ENCODE measurements at places on chromosomes 12 and 14.
A peak's percentile ranks its signal among the peaks of the same experiment; 100 is the strongest.

- H3K4me3 ChIP-seq: no peak overlapping the region
- no peak overlapping the region for H3K27ac ChIP-seq
- peaks cover 14% of the 10 kb centered on the region for H3K36me3 ChIP-seq
- H3K27me3 ChIP-seq: no peaks in the 10 kb centered on the region
- no peak for DNase-seq
- peaks cover 5% of the 10 kb centered on the region for H3K4me1 ChIP-seq
These were observed 14.1 kb downstream of the EIF2B2 start for GRCh38 chr14:75016815-75017214.

DNA sequence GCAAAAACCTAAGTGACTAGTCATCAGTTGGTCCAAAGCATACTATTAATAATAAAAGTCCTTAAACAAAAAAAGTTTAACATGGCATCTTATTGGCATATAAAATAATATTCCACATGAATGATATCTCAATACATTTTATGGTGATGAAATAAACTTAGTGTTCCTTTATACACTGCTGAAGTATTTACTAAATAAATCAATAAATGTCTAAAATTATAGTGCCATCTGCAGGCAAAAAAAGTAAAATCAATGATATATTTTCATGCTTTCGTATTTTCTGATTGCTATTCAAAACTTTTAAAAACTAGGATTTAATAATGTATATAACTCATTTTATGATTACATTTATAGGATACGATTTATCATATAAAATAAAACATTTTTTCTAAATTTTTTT, 30.5 kb downstream of the PUS7L start:
- no peaks in the 10 kb centered on the region for H3K4me1 ChIP-seq
- H3K4me3 ChIP-seq: no peak overlapping the region
- H3K27ac ChIP-seq: no peak overlapping the region
- peaks cover 7% of the 10 kb centered on the region for H3K36me3 ChIP-seq

DNA sequence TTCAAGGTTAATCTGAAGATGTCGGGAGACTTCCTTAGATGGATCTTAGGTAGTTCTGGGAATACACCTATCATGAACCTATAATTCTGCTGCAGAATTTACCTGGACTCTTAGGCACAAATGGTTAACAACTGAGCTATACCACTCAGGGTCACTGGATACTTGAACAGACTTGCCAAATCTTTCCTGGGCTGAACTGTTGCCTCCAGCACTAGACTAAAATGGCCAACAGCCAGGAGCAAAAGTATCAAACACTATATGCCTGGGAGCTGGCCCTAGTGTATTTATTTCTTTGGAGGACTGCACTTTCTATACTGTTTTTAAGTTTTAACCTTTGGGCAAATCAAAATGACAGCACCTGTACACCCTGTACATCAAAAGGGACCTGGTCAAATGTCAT, 252.8 kb downstream of the TMEM117 start:
- no peaks in the 10 kb centered on the region for H3K27me3 ChIP-seq
- H3K4me3 ChIP-seq: no peak overlapping the region
- DNase-seq: no peak

DNA sequence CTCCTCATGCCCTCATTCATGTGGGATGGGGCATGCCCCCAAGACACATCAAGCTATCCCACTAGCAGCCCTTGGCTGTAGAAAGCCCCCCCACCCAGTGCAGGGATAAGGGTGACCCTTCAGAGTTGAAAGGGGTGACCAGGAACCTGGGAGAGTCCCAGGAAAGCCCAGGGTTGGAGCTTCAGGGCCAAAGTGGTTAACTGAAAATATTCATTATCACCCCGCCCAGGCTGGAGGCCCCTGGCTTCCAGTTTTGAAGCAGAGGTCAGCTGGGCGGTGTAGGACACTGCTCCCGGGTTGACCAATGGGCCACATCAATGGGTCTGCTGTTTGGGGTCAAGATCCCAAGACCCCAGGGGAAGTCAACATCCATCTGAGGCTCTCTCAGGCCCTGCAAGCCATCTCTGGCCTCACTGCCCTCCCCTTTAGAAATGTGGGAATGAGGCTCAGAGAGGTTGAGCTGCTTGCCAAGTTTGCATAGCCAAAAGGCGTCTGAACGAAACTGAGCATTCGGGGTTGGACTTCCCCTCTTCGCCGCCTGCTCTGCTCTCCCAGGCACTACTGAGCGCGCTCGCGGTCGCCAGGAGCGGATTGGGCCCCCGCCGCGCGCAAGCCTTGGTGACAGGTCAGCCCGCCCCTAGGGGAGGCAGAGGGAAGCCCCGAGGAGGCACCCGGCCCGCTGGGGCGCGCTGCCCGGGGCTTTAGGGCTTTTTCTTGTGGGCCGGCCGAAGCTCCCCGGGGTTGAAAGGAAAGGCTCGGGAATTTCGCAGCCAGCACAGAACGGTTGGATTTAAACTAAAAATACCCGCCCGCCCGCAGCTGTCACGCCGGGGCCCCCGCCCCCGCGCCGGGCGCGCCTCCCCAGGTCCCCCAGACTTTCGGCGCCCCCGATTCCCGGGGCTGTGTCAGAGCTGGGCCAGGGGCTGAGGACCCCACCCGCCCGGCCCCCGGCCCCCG, 576 bp downstream of the SYNE3 start:
- no peak overlapping the region for H3K27ac ChIP-seq
- peak; percentile 49 for DNase-seq
- no peaks in the 10 kb centered on the region for H3K27me3 ChIP-seq

DNA sequence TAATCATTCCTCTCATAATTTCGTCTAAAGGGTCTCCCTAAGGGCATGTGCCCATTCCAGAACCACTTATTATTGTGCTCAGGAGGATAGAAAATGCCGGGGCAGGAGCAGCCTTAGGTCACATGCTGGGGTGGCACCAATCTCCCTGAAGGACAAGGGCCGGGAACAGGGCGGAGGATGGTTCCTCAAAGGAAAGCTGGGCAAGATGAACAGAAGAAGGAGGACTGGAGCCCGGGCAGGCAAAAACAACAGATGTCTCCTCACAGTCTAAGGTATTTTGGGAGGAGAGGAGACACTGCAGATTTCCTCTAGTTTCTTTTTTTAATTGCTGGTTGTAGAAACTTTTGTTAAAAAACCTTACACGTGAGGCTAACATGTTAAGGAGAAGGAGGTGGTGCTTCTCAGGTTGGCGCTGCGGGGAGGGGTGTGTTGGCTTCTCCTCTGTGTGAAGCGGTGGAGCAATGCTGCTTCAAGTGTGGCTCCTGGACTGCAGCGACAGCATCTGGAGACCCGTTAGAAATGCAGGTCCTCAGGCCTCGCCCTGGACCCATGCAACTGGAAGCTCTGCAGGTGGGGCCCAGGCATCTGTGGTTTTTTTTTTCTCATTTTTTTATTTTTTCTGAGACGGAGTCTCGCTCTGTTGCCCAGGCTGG, 164.8 kb downstream of the AACS start:
- H3K27ac ChIP-seq: no peak overlapping the region
- H3K36me3 ChIP-seq: no peaks in the 10 kb centered on the region
- H3K4me1 ChIP-seq: no peaks in the 10 kb centered on the region
- no peak for DNase-seq
- no peaks in the 10 kb centered on the region for H3K27me3 ChIP-seq
- H3K4me3 ChIP-seq: no peak overlapping the region

- H3K4me1 ChIP-seq: peaks cover 32% of the 10 kb centered on the region
- DNase-seq: peak; percentile 82
- H3K27me3 ChIP-seq: no peaks in the 10 kb centered on the region
- peak within 1 kb of the TSS; percentile 90 for H3K4me3 ChIP-seq
These were observed at the start of gene VPS37B for GRCh38 chr12:122895704-122896636. Gene VPS37B (minus strand): TSS chr12:122896124. CDS start chr12:122896062, 62 bp downstream.

DNA sequence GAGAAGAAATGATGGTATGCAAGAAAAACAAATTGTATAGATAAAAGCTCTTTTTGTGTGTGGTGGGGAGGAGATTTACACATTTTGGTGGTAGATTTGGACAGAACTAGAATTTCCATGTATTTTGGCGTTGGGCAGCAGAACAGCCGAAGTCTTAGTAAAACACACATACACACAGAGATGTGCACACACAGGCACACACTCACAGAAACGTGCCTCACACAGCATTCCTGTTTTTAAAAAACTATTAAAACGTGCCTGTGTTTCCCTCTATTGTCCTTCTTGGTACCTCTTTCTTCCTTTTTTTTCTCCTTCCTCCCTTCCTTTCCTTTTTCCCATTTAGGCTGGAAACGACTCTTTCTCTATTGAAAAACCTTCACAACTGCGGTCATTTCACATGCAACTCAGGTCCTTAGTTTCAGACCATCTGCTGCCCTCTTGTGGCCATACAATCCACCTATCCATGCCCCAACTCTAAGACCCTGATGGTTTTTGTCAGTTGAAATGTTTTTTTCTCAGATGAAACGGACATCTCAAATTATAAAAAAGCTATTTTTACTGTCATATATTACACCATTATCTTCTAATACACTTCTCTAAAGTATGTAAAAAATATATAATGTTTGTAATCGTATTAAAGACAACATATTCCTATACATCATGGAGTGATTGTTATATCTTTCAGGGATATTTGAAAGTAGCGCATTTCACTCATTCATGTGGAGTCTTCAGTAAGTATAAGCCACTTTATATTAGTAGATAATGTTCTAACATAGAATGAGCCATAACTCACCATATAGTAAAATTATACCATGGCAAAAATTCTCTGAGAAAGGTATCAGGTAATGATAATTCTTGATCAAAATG, 386.7 kb upstream of the NOVA1 start:
- H3K4me3 ChIP-seq: no peak overlapping the region
- H3K36me3 ChIP-seq: no peaks in the 10 kb centered on the region
- peak; percentile 57 for DNase-seq
- no peaks in the 10 kb centered on the region for H3K4me1 ChIP-seq
- H3K27me3 ChIP-seq: no peaks in the 10 kb centered on the region

- H3K27me3 ChIP-seq: no peaks in the 10 kb centered on the region
- no peaks in the 10 kb centered on the region for H3K36me3 ChIP-seq
- H3K27ac ChIP-seq: no peak overlapping the region
- peaks cover 3% of the 10 kb centered on the region for H3K4me1 ChIP-seq
- no peak overlapping the region for H3K4me3 ChIP-seq
- DNase-seq: no peak
These were observed 56.2 kb upstream of the RESF1 start for GRCh38 chr12:31903025-31903424.

- DNase-seq: peak; percentile 40
- H3K27me3 ChIP-seq: peaks cover 9% of the 10 kb centered on the region
These were observed at the start of gene B3GNT4 for GRCh38 chr12:122203301-122204166. Gene B3GNT4 (plus strand): TSS chr12:122203709. CDS start chr12:122204619, 910 bp downstream.

- no peak for DNase-seq
- H3K4me3 ChIP-seq: no peak overlapping the region
- no peaks in the 10 kb centered on the region for H3K36me3 ChIP-seq
- H3K4me1 ChIP-seq: no peaks in the 10 kb centered on the region
These were observed 111.9 kb downstream of the CCDC60 start for GRCh38 chr12:119446459-119446858.

DNA sequence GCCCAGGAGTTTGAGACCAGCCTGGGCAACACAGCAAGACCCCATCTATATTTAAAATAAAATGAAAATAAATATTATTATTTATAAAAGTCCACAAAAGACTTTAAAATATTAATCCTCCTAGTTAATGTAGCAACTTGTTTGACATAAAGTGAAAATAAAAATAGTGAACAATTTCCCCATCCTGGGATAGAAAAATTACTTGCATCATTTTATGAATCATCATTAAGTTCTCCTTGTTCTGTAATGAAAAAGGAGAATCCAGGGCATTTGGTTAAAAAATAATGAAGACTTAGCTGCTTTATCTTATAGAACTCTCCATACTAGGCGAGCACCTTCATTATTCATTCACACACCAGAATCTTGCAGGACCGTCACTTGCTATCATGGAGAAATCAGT, 66.1 kb downstream of the ELK3 start:
- no peak overlapping the region for H3K4me3 ChIP-seq
- H3K27ac ChIP-seq: no peak overlapping the region
- H3K27me3 ChIP-seq: no peaks in the 10 kb centered on the region
- H3K4me1 ChIP-seq: peaks cover 76% of the 10 kb centered on the region

DNA sequence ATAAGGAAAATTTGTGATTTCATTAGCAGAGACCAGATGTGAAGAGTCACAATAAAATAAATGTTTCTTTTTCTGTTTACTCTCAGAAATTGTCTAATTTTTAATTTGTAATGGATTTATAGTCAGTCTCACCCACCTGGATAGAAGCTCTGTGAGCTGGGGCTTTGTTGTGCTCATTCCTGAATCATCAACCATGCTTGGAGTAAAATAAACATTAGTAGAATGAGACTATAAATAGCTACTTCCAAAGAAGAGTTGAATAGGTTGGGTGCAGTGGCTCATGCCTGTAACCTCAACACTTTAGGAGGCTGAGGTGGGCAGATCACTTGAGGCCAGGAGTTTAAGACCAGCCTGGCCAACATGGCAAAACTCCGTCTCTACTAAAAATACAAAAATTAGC, 185.3 kb upstream of the FBXO33 start:
- no peaks in the 10 kb centered on the region for H3K4me1 ChIP-seq
- no peak for DNase-seq
- no peak overlapping the region for H3K27ac ChIP-seq
- H3K36me3 ChIP-seq: no peaks in the 10 kb centered on the region

DNA sequence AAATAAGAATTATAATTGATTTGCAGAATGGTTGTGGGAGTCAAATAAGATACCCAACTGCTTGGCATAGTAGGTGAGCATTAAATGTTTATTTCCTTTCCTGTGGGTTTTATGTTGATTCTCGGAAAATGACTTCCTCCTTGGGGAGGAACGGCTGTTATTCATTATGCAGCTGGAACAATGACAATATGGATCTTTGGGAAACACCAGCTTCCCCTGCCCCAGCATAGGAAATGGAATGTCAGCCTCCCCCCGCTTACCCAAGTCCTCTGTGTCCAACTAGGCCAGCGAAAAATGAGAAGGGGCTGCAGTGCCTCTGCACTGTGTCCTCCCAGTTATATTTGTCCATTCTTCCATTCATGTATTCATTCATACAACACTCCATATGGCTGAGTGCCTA, 11.7 kb upstream of the CCDC177 start:
- H3K27ac ChIP-seq: no peak overlapping the region
- no peaks in the 10 kb centered on the region for H3K36me3 ChIP-seq
- H3K4me3 ChIP-seq: no peak overlapping the region
- no peaks in the 10 kb centered on the region for H3K27me3 ChIP-seq
- peak; percentile 90 for DNase-seq
- peaks cover 20% of the 10 kb centered on the region for H3K4me1 ChIP-seq

DNA sequence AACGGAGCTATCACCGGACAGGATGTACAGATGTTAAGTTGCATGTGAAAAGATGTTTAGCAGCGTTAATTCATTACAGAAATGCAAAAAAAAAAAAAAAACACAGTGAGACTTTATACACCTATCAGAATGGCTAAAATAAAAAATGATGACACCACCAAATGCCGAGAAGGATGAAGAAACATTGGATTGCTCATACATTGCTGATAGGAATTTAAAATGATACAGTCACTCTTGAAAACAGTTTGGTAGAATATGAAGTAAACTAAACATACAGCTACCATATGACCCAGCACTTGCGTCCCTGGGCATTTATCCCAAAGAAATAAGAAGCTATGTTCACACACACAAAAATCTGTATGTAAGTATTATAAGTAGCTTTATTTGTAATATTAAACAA, 574.1 kb downstream of the SLC16A7 start:
- no peaks in the 10 kb centered on the region for H3K27me3 ChIP-seq
- H3K36me3 ChIP-seq: no peaks in the 10 kb centered on the region
- no peak overlapping the region for H3K27ac ChIP-seq

- no peaks in the 10 kb centered on the region for H3K36me3 ChIP-seq
- peaks cover 17% of the 10 kb centered on the region for H3K4me1 ChIP-seq
- H3K27me3 ChIP-seq: peaks cover 6% of the 10 kb centered on the region
- H3K4me3 ChIP-seq: peak within 1 kb of the TSS; percentile 45
- DNase-seq: no peak
These were observed at the start of gene TMEM121 for GRCh38 chr14:105525861-105526775. Gene TMEM121 (plus strand): TSS chr14:105526583. CDS start chr14:105528835, 2,252 bp downstream.

GRCh38 chr12:89571491-89572195, 45.8 kb upstream of the POC1B start:
- peaks cover 4% of the 10 kb centered on the region for H3K4me1 ChIP-seq
- no peaks in the 10 kb centered on the region for H3K27me3 ChIP-seq
- no peak overlapping the region for H3K27ac ChIP-seq
- no peak for DNase-seq

All from endothelial cell of umbilical vein (primary cell).